WTC11 (cell line): ENCODE measurements at places on chromosomes 5 and 9. TPM values are rescaled to one million over a fixed set of nuclear protein-coding genes. Genes with fewer than 3 reads are reported as not detected.

- H3K27me3 ChIP-seq: no peaks in the 10 kb centered on the region; the same call in 1 of the 2 replicates
- H3K4me3 ChIP-seq: no peak overlapping the region
- peaks cover 43% of the 10 kb centered on the region for H3K4me1 ChIP-seq
Measured at GRCh38 chr9:92966518-92966800, 19.1 kb downstream of the FGD3 start.

DNA sequence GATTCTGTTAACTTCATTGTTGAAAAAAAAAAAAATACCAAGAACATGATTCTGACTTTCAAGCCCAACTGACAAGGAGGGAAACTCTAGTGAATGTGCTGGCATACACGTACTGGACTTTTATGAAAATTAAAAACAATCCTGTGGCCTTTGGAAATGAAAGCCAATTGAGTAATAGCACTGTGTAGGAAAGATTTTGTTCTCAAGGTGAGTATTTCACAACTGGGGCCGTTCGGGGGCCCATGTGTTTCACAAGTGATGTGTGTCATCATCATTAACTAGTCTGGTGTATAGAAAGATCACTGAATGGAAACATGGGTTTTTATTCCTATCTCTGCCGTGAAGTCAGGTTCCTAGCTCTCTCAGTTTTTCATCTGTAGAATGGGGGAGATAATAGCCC, 605.0 kb upstream of the CLINT1 start:
- no peak for DNase-seq
- H3K27me3 ChIP-seq: no peaks in the 10 kb centered on the region; the same call in 1 of the 2 replicates
- no peak overlapping the region for H3K4me3 ChIP-seq
- no peak overlapping the region for H3K27ac ChIP-seq
- no peaks in the 10 kb centered on the region for H3K4me1 ChIP-seq

- H3K27ac ChIP-seq: peak overlapping the region; percentile 79
- peaks cover 32% of the 10 kb centered on the region for H3K4me1 ChIP-seq
- no peak for DNase-seq
- no peaks in the 10 kb centered on the region for H3K27me3 ChIP-seq
- no peak overlapping the region for H3K4me3 ChIP-seq
Measured at GRCh38 chr9:75906531-75906930, 16.1 kb downstream of the PCSK5 start.

GRCh38 chr5:17761326-17761725, 127.1 kb downstream of the TAF11L14 start:
- no peak overlapping the region for H3K4me3 ChIP-seq
- no peak overlapping the region for H3K27ac ChIP-seq
- peaks cover 9% of the 10 kb centered on the region for H3K4me1 ChIP-seq

DNA sequence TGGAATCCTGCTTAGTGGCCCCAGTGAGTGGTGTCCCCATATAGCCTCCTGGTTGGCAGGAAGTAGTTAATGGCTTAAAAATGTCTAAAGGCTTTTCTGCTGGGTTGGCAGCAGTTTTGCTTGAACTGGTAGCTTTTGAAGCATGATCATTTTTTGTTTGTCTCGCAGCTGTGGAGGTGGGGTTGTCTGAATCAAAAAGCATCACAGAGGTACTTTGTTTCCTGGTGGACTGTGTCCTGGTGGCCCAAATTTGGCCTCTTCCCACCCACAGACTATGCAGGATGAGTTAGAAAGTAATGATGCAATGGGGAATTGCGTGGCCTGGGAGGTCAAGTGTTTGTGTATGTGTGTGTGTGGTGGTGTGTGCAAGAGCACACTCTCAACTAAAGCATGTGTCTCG, 322.7 kb downstream of the ARHGEF28 start:
- no peaks in the 10 kb centered on the region; the same call in 1 of the 2 replicates for H3K36me3 ChIP-seq
- no peak for DNase-seq
- no peaks in the 10 kb centered on the region for H3K27me3 ChIP-seq
- H3K27ac ChIP-seq: no peak overlapping the region

GRCh38 chr9:3138231-3139229, 294.6 kb upstream of the PUM3 start:
- H3K4me3 ChIP-seq: no peak overlapping the region
- DNase-seq: no peak
- no peaks in the 10 kb centered on the region for H3K4me1 ChIP-seq
- H3K27me3 ChIP-seq: no peaks in the 10 kb centered on the region; the same call in 1 of the 2 replicates
- no peak overlapping the region for H3K27ac ChIP-seq

- H3K27me3 ChIP-seq: no peaks in the 10 kb centered on the region
- peaks cover 59% of the 10 kb centered on the region for H3K4me1 ChIP-seq
- peak; percentile 7 for DNase-seq
- no peak overlapping the region for H3K27ac ChIP-seq
- no peak overlapping the region for H3K4me3 ChIP-seq
- no peaks in the 10 kb centered on the region for H3K36me3 ChIP-seq
Measured at GRCh38 chr9:135220601-135221575, 133.4 kb downstream of the OLFM1 start.

DNA sequence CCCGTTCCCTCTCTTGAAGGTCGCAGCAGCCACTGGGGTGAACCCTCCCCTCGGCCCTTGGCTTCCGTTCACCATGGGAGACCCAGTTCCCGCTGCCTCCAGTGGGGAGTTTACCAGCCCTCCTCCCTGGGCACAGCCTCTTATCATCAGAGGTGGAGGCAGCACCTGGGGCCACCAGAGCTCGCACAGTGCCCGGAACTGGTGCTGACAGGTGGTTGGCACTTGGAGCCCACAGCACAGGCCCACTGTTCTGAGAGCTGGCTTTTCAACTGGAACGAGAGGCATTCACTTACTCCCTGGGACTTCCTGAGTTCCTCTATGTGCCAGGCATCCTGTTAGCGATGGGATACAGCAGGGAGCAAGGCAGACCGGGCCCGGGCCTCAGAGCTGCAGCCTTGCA, 106.8 kb upstream of the FCN2 start:
- H3K27ac ChIP-seq: no peak overlapping the region
- no peaks in the 10 kb centered on the region for H3K4me1 ChIP-seq
- H3K27me3 ChIP-seq: no peaks in the 10 kb centered on the region
- DNase-seq: no peak
- H3K4me3 ChIP-seq: no peak overlapping the region

- no peaks in the 10 kb centered on the region for H3K36me3 ChIP-seq
- H3K4me1 ChIP-seq: peaks cover 21% of the 10 kb centered on the region
- no peak overlapping the region for H3K4me3 ChIP-seq
- H3K27me3 ChIP-seq: no peaks in the 10 kb centered on the region
- no peak for DNase-seq
Measured at GRCh38 chr5:11584017-11584416, 320.2 kb downstream of the CTNND2 start.

- no peaks in the 10 kb centered on the region for H3K4me1 ChIP-seq
- no peaks in the 10 kb centered on the region for H3K27me3 ChIP-seq
- H3K27ac ChIP-seq: no peak overlapping the region
- H3K36me3 ChIP-seq: peaks cover 38% of the 10 kb centered on the region
Measured at GRCh38 chr5:56876327-56876726, 33.1 kb upstream of the SETD9 start.

DNA sequence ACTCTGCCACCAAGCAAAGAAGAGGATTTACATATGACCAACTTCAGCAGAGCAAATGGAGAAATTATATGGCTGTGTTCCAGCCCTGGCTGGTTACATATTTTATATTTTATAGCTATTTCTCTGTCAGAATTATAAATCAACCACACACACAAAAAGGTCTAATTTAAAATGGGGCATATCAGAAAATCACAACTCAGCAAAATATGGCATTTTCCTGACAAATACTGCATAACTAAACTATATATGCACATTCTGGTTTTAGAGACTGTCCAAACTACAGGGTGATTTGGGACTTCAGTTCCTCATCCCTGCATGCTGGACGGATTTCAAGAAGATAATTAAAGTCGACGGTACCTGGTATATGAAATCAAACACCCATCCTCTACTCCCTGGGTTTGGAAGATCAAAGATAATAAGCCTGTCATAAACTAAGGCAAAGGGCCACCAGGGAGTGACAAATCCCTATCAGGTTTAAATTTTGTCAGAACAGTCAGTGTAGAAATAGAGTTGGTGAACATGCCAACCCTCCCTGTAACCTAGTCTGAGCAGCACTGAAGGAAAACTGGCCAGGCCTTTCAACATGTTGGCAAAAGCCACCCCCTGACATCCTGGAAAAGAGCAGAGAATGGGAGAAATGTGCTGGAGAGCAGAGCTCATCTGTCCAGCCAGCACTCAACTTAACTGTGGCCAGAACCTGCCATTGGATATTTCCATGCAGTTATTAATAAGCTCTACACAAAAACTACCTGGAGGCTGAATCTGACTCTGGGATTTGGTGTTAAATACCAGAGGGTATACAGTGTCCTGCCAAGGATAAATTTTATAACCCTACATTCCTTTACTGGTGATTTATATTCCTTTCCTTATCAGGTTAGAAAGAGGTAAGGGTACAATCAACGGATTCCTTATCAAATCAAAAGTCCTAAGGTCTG, 235.7 kb downstream of the ENC1 start:
- no peak for DNase-seq
- no peaks in the 10 kb centered on the region for H3K4me1 ChIP-seq
- no peak overlapping the region for H3K27ac ChIP-seq
- H3K4me3 ChIP-seq: no peak overlapping the region
- no peaks in the 10 kb centered on the region for H3K36me3 ChIP-seq

DNA sequence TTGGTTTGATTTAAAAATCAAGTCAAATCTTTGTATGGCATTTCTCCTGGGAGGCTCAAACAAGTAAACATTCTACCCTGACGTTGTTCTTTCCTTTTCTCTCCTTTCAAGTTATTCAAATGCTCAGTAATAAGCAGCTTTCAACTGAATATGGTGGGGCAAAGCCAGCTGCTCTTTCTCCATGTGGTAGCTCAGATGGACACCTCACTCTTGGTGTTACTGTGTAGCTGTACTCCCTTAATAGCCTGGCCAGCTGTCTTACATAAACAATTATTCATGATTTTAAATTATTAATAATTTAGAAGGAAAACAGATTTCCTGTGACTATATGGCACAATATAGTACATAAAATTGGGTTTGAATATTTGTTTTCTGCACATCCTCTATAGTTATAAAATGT, 165.2 kb downstream of the PDE4D start:
- H3K36me3 ChIP-seq: no peaks in the 10 kb centered on the region
- H3K27ac ChIP-seq: no peak overlapping the region
- DNase-seq: no peak
- peaks cover 22% of the 10 kb centered on the region for H3K4me1 ChIP-seq
- no peaks in the 10 kb centered on the region for H3K27me3 ChIP-seq
- H3K4me3 ChIP-seq: no peak overlapping the region

DNA sequence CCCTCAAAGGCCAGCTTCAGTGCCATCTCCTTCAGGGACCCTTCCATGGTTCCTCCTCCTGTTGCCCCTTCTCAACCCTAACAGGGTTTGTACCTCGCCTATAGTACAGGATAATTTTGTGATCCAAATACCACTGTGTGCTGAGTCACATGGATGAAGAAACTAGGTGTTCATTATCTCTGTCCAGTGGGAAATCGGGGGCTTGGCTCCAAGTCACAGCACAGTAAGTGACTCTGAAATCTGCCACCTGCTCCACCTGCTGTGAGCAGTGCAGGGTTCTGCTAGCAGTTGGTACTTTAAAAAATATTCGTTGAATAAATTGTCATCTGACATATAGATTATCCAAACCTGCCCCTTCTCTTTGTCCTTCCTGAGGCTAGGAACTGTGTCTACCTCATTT, 123.2 kb upstream of the OTULINL start:
- no peak for DNase-seq
- H3K4me1 ChIP-seq: peaks cover 6% of the 10 kb centered on the region
- H3K36me3 ChIP-seq: peaks cover 55% of the 10 kb centered on the region
- no peak overlapping the region for H3K27ac ChIP-seq
- peaks cover 4% of the 10 kb centered on the region; the same call in 1 of the 2 replicates for H3K27me3 ChIP-seq

DNA sequence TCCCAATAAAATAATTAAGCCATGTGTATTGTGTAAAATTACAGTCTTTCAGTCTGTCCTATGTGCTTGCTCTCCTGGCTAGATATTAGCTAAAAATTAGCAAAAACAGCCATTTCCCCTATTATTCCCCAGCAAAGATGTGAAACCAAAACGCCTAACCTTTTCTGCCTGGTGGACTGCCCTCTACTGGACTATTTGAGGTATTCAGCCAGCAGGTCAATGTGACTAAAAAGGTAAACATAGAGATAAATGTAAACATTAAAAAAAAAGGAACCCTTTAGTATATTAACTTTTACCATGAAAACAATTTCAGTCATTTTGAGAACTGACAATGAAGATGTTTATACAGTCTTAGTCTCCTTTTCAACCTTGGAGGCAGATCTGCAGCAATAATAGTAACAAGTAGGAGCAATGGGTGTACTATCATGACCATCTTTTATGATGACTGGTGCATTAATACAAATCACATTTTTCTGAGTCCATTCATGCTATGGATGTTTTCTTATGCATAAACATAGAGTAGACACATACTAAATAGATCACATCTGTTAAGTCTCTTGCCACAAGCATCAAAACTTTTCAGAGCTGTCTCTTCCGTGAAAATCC, 10.1 kb downstream of the ATG12 start:
- no peaks in the 10 kb centered on the region for H3K4me1 ChIP-seq
- H3K4me3 ChIP-seq: no peak overlapping the region
- no peak for DNase-seq
- H3K36me3 ChIP-seq: peaks cover 34% of the 10 kb centered on the region

GRCh38 chr9:5578698-5579085, 50.2 kb upstream of the RIC1 start:
- H3K27me3 ChIP-seq: no peaks in the 10 kb centered on the region
- no peak overlapping the region for H3K27ac ChIP-seq
- H3K4me1 ChIP-seq: peaks cover 5% of the 10 kb centered on the region; the same call in 1 of the 2 replicates
- no peak overlapping the region for H3K4me3 ChIP-seq
- DNase-seq: no peak

GRCh38 chr9:14095277-14095676, 218.7 kb downstream of the NFIB start:
- no peak for DNase-seq
- peaks cover 55% of the 10 kb centered on the region for H3K4me1 ChIP-seq
- no peak overlapping the region for H3K27ac ChIP-seq

DNA sequence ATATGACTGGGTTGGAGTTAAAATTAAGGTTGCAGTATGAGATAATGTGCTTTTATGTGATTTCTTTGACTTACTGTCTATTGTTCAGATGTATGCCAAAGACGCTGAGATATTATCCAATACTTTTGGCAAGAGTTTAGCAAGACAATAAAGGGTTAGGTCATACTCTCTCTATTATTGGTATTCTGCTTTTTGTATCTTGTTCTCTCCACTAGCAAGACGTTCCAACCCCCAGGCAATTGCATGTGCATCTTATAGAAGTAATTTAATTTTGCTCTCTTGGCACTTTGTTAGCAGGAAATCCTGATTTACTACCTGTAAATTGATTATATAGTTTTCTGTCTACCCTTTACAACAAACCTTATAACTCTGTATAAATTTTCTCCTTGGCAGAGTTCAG, 1093.6 kb downstream of the CDH9 start:
- H3K4me1 ChIP-seq: peaks cover 8% of the 10 kb centered on the region
- H3K27me3 ChIP-seq: no peaks in the 10 kb centered on the region
- H3K36me3 ChIP-seq: no peaks in the 10 kb centered on the region
- DNase-seq: no peak
- H3K27ac ChIP-seq: no peak overlapping the region

GRCh38 chr5:109164001-109164400, 245.8 kb downstream of the PJA2 start:
- no peak for DNase-seq
- H3K4me1 ChIP-seq: peaks cover 15% of the 10 kb centered on the region
- no peak overlapping the region for H3K4me3 ChIP-seq
- H3K27me3 ChIP-seq: no peaks in the 10 kb centered on the region

The IL5 gene
- total RNA-seq: not detected in 3 replicates

The TMC1 gene
- total RNA-seq: 0.31 to 0.41 TPM (median 0.32 TPM) in 3 replicates

The C5orf58 gene
- total RNA-seq: 2.0 to 3.0 TPM (median 2.1 TPM) in 3 replicates

The ANKRD20A1 gene
- 0.27 to 0.37 TPM in 2 of 3 replicates, not detected in the other for total RNA-seq

The TAF11L10 gene
- total RNA-seq: not detected in 3 replicates

The SMC5 gene
- 20.2 to 21.8 TPM (median 21.4 TPM) in 3 replicates for total RNA-seq

The CARD9 gene
- 0.76 to 0.96 TPM (median 0.96 TPM) in 3 replicates for total RNA-seq

The NEUROG1 gene
- 0.13 to 0.18 TPM in 2 of 3 replicates, not detected in the other for total RNA-seq

The PTGS1 gene
- total RNA-seq: 0.89 to 1.1 TPM (median 1.0 TPM) in 3 replicates

The NOXA1 gene
- 2.9 to 5.9 TPM (median 4.8 TPM) in 3 replicates for total RNA-seq

The BNIP1 gene
- 11.3 to 15.4 TPM (median 12.4 TPM) in 3 replicates for total RNA-seq

The BTNL8 gene
- 0.48 to 0.96 TPM (median 0.85 TPM) in 3 replicates for total RNA-seq
